ENCODE measurements at places on chromosomes 3 and 15. TPM values are rescaled to one million over a fixed set of nuclear protein-coding genes. Genes with fewer than 3 reads are reported as not detected.

The UBL7 gene
- total RNA-seq: 46.1 TPM

The IQCF6 gene
- total RNA-seq: not detected

The ALDH1L1 gene
- not detected for total RNA-seq

The OR5K4 gene
- total RNA-seq: not detected

The ERICH6 gene
- total RNA-seq: not detected

The TMEM212 gene
- not detected for total RNA-seq

The GRAMD1C gene
- 0.51 TPM for total RNA-seq

The TTLL13 gene
- 1.4 TPM for total RNA-seq

The TNNC1 gene
- total RNA-seq: 0.74 TPM

The ARGFX gene
- not detected for total RNA-seq

The TMED3 gene
- total RNA-seq: 45.3 TPM

The TMEM42 gene
- total RNA-seq: 11.1 TPM

The EPHB1 gene
- 8.1 TPM for total RNA-seq

The MNS1 gene
- not detected for total RNA-seq

The GABRR3 gene
- total RNA-seq: not detected

The SNX22 gene
- total RNA-seq: 0.51 TPM

The IL5RA gene
- total RNA-seq: not detected

The LIPH gene
- not detected for total RNA-seq
